Large intestine (tissue), 12 donors: ENCODE measurements at places on chromosomes 5 and 9. TPM values are rescaled to one million over a fixed set of nuclear protein-coding genes. Genes with fewer than 3 reads are reported as not detected.

Gene TAL2
- polyA plus RNA-seq: 0.58 TPM

Gene UNC13B
- polyA plus RNA-seq: 33.1 TPM

GRCh38 chr9:88791105-88791805 lies 200.0 kb upstream of the S1PR3 start:
- H3K27me3 ChIP-seq: no peaks in the 10 kb centered on the region
- no peak for DNase-seq
- no peaks in the 10 kb centered on the region for H3K36me3 ChIP-seq

GRCh38 chr5:11468334-11469039 lies 435.8 kb downstream of the CTNND2 start:
- H3K4me1 ChIP-seq: no peaks in the 10 kb centered on the region
- H3K4me3 ChIP-seq: no peak overlapping the region
- H3K36me3 ChIP-seq: no peaks in the 10 kb centered on the region
- H3K27me3 ChIP-seq: no peaks in the 10 kb centered on the region

- no peak overlapping the region for H3K27ac ChIP-seq
- no peaks in the 10 kb centered on the region for H3K4me1 ChIP-seq
- no peaks in the 10 kb centered on the region for H3K27me3 ChIP-seq
- H3K4me3 ChIP-seq: no peak overlapping the region
Observed at GRCh38 chr9:88391921-88392320, 3.7 kb downstream of the SPIN1 start.
